ENCODE measurements at places on chromosomes 3 and 15.

- DNase-seq: no peak
Measured at GRCh38 chr3:21705769-21706168, 45.2 kb downstream of the ZNF385D start.

GRCh38 chr15:55257012-55257670, 32.5 kb downstream of the RAB27A start:
- no peak for DNase-seq

DNA sequence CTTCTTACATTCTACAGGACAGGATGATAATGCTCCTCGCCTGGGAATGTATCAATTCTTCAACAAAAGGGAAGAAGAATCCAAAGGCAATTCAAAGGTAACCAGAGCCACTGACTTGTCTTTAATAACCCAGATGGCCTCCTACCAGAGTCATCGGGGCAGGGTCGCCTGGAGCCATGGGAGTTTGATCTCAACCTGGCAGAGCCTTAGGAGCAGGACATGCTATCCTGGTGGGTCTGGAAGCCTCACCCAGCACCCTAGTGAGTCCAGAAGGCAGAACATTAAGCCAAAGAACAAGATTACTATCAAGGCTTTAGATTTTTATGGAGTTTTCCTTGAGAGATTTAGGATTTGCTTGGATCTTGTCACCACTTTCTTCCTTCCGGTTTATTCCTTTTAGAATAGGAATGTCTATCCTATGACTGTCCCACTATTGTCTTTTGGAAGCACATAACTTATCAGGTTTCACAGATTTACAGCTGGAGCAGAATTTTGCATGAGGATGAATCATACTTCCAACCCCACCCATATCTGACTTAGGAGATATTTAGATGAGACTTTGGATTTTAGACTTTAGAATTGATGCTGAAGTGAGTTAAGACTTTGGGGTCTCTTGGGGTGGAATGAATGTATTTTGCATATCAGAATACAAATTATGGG, 330.3 kb upstream of the GOLIM4 start:
- DNase-seq: no peak

DNA sequence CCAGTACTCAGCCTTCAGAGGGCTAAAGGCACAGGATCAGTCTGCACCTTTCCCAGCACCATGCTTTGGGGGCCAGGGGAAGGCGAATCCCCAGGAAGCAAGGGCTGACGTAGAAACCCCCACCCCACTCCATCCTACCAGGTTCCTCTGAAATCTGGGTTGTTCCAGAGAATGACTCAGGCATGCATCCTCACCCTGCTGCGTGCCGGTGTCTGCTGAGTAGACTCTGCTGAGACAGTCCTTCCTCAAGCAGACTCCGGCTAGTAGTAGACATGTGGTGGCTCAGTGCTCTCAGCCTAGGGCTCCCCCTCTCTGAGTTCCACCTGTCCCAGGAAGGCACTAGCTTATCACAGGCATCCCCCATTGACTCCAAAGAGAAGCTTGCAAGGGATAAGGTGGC, 9.0 kb downstream of the TMEM43 start:
- no peak for DNase-seq

DNA sequence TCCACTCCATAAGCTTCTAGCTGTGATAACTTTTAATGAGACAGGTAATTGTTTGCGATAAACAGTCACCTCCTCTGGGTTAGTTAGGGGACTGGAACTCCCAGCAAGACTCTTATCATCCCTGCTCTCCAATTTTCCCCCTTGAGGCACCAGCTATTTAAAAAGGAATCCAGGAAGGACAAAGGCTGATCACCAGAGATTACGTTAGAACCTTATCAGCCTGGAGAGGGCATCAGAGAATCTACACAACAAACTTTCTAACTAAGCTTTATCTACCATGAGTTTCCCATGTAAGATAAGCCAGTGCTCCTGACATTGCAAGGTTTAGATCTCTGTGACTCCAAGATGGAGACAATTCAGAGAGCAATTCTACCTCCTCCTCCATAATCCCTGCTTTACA, 31.3 kb downstream of the GPR176 start:
- DNase-seq: no peak

DNA sequence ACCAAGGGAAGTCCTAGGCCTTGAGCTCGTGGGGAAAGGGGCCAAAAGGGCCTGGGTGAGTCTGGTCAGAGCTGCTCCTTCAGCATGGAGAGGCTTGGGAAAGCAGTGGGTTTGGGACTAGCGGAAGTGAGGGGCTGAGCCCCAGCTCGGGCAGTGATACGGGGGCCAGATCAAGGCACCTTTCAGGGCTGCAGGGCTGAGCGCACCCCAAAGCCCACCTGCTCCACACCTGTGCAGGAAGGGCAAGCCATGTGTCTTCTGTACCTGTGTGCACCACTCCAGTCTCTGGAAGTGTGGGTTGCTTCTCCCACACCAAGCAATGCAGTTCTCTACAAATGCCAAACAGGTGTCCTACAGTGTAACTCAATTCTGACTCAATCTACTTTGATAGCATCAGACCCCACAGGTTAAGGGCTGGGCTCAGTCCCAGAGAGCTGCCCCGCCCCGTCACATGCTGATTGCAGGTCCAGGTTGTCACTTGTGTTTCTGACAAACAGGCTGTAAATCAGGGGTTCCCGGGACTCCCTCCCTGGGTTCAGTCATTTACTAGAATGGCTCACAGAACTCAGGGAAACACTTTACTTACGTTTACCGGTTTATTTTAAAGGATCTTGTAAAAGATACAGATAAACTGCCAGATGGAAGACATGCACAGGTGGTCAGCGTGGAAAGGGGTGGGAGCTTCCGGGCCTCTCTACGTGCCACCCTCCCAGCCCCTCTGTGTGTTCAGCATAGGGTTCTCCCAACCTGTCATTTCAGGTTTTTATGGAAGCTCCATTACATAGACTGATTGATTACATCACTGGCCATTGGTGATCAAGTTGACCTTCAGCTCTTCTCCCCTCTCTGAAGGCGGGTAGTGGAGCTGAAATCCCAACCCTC, 28.8 kb upstream of the KLF13 start:
- DNase-seq: no peak

DNA sequence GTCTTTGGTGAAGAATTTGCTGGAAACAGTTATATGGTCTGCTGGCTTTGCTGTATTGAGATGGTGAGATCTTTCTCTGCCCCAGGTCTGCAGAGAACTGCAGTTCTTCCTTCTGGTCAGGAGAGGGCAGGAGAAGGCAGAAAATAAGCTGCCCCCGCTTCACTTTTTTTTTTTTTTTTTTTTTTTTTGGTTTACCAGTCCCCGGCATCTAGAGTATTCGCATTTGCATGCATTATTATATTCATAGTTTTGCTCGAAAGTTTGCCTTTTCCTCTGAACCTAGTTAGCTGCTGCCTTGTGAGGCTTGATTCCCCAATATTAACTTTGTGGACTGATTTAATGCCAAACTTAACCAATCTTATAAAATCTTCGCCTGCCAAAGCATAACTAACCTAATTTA, 10.6 kb upstream of the PARL start:
- DNase-seq: peak; percentile 12

DNA sequence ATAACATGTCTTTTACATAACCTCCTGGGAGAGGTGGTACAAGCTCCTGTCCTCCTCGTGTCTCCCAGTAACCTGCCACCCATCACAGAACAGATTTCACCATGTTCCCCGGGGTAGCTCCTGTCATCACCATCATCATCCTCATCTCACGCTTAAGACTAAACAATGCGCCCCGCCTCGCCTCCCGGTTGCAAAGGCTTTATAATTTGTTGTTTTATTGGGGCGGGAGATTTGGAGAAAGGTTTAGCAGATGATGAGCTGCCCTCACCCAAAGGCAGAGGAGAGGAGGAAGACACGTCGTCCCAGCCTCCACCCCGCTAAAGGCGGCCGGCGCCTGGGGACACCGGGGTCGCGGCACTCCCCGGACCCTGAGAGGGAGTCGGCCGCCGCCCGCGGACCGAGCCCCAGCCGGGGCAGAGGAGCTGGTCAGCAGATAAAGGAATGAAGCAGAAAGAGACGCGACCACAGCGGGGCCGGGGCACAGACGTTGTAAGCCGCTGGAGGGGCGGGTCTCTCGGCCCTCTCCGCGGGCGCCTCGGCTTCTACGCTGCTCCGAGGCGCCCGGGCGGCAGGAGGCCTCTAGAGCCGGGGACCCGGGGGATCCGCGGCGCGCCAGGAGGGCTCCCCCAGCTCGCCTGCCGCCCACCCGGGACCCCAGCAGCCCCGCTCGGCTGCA, 589 bp downstream of the HERC1 start:
- peak; percentile 16 for DNase-seq

- no peak for DNase-seq
Measured at GRCh38 chr3:16176391-16177030, 2.0 kb downstream of the GALNT15 start.

- peak; percentile 34 for DNase-seq
Measured at GRCh38 chr3:46895204-46895660, 17.7 kb downstream of the PTH1R start.

DNA sequence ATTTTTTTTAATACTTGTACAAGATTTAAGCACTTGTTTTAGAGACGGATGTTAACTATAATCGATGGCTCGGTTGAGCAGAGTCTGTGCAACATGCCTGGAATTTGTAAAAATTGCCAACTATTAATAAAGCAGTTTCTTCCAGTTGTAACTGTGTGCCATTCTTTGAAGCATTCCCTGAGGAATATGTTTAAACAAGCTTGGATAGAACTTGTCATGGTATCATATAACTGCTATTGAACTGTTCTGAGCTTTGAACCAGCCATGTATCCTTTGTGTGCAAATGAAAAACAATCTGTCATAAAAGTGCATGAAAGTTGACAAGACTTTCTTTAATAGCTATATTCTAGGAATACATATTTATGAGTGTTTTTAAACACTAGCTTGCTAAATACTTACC, 45.8 kb upstream of the UBE2E2 start:
- no peak for DNase-seq

DNA sequence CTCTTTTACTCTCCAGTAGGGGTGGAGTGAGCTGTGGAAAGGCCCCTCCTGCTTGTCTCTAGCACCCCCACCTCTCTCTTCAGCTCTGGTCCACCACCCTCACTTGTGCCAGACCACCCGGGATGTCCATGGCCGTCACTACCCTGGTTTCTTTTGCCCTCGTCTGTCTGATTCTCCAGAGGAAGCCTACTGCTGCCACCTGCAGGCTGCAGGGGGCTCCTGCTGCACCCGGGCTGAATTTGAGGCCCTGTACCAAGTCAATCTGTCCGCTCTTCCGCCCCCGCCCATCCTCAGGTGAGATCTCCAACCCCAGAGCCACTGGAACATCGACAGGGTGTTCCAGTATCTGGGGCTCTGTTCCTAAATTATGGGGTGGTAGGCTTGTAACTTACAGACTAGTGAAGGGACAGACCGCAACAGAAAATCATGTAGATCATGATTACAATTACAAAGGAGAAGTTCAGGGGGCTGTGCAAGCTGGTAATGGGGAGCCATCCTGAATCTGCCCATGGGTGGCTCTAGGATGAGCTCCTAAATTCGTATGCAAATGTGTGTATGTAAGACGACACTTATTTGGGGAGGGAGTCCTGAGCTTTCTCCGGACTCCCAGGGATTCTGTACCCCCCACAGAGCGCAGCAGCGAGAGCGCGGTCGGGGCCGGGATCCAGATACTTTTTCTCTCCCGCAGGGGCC, 683 bp upstream of the UNC45A start:
- peak; percentile 88 for DNase-seq

DNA sequence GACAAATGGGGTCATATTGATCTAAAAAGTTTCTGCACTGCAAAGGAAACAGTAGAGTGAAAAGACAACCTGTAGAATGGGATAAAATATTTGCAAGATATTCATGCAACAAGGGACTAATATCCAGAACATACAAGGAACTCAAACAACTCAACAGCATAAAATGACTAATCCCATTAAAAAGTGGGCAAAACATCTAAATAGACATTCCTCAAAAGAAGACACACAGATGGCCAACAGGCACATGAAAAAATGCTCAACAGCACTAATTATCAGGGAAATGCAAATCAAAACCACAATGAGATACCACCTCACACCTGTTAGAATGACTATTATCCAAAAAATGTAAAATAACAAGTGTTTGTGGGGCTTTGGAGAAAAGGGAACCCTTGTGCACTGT, 8.8 kb downstream of the SLC12A8 start:
- DNase-seq: no peak

GRCh38 chr3:100992231-100993012, 799 bp downstream of the ABI3BP start:
- DNase-seq: no peak

DNA sequence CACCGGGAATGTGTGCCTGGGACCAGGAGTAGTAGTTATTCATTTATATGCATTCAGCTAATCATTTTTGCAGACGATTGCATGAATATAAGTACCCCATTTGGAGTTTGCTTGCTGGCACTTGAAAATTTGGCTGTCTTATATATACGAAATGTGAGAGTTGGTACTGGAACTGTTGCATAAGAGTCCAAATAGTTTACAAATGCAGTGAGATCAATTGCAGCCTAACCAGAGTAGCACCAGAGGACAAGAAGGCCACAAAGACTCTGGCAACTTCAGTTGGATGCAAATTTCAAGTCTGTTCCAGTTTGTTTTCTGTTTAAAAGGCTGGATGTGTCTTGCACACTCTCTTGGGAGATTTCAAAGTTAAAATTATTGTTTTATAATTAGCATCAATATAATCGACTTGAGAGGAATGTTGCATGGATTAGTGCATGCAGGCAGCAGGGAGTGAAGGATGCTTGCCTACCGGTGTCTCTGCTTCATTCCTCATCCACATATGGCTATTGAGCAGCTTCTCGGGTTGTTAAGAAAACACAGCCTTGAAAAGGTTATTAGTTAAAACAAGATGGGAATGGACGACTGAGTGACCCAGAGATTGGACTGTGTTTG, 213.0 kb downstream of the PTPRG start:
- DNase-seq: no peak

- DNase-seq: no peak
Measured at GRCh38 chr3:74287557-74287956, 326.9 kb downstream of the CNTN3 start.

DNA sequence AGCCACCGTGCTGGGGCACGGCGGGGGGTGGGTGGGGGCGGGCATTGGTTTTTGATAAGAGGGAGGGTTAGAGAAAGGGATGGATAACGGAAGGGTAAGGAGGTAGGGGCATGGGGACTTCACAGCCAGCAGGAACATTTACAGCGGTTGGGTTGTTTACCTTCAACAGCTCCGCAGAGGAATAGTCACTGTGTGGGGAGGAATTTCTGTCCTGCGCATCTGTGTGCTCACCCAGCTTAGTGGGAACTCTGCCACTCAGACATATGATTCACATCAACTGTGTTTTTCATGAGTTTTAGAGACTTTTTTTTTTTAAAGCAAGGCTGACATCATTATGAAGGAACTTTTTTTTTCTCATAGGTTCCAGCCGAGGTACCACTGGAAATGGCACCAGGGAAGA, 19.6 kb downstream of the CHRD start:
- DNase-seq: no peak

Measured in stimulated activated CD4-positive, alpha-beta T cell treated with anti-CD3 and anti-CD28 coated beads, Interleukin-15, amount 100 ng/mL, for 48 hours (primary cell).